ENCODE measurements at places on chromosomes 16 and 17. TPM values are rescaled to one million over a fixed set of nuclear protein-coding genes. Genes with fewer than 3 reads are reported as not detected.

DNA sequence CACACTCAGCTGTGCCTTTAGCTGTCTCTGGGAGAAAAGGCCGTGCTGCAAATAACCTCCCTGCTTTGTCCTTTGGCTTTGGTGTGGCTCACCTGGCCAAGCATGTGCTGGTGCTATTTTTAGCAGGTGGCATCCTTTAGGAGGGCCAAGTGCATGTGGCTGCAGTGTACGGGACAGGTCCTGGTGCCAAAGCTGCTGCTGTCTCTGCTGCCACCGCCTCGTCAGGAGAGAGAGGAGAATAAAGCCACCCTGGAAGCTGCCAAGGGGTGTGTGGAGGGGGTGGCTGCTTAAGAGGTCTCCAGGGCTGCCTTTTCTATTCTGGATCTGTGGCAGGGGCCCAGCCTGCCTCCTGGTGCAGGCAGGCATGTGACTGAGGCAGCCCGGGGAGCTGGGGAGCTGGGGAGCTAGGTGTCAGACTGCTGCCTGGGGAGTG, 6.2 kb downstream of the AKAP1 start:
- DNase-seq = no peak

CFAP97D1 gene
- not detected for polyA plus RNA-seq

DNA sequence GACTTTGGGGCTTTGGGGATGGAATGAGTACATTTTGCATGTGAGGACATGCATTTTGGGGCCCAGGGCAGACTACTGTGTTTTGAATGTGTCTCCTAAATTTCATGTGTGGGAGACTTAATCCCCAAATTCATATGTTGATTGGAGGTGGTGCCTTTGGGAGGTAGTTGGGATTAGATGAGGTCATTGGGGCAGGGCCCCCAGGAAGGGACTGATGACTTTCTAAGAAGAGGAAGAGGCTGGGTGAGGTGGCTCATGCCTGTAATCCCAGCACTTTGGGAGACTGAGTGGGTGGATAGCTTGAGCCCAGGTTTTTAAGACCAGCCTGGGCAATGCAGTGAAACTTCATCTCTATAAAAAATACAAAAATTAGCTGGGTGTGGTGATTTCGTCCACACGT, 42.8 kb upstream of the RAI1 start:
- DNase-seq = no peak

DNA sequence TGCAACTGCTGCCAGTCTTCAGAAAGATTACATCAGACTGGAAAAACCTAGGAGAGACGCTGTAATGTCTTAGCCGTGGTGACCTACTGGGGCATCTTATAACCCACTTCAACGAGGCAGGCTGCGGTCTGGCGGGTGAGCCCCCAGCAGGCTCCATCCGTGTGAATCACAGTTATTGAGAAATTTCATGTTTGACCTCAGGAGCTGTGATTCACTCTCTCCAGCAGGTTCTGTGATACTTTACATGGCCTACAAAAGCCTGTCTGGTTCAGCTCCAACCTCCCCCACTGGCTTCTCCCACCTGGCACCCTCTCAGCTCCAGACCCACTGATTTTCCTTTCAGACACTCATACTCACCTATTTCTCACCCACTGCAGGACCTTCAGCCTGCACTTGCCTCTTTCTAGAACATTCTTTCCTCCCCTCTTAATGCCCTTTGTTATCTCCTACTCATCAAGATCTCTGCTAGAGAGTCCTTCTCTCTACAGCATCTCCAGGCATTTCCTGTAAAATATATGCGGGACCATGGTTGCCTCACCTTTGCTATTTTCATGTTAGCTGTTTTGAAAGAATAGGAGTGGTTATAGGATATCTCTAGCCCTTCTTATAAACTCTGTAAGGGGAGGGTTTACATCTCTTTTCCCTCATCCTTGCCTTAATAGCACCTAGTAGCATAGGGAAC, 227.9 kb downstream of the MAF start:
- no peak for DNase-seq

MYO1C gene
- 321 TPM for polyA plus RNA-seq

DNA sequence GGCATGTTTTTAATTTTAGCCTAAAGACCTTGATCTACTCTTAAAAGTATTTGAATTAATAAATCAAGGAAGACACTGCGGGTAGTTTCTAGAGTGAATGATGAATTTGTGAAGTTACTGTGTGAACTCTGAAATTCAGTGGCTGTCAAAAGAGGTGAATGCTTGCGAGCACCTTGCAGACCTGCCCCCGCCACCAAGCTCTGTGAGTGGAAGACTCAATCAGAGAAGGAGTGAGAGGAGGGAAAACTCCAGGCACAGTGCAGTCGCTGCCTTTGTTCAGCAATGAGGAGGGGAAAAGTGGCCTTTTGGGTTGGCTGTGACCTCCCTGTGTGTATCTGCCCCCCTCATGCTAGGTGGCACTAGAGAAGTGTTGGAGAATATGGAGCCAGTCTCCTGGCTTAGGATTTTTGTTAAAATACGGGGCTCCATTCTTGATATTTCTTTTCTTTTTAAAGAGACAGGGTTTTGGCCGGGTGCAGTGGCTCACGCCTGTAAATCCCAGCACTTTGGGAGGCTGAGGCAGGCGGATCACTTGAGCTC, 53.0 kb downstream of the LDHD start:
- DNase-seq = no peak

CACNA1G gene
- 0.01 TPM for polyA plus RNA-seq

- DNase-seq = no peak
Measured at GRCh38 chr17:82172486-82173160, 40.0 kb downstream of the CCDC57 start.

GRCh38 chr16:47617732-47618131, 156.6 kb downstream of the PHKB start:
- DNase-seq = no peak

GRCh38 chr17:57578608-57579225, 166.4 kb downstream of the CCDC182 start:
- DNase-seq = no peak
